Stimulated activated CD4-positive, alpha-beta T cell treated with anti-CD3 and anti-CD28 coated beads, Interleukin-4, amount 100 ng/mL, for 4 hours (primary cell): ENCODE measurements at places on chromosomes 7 and 10.

DNA sequence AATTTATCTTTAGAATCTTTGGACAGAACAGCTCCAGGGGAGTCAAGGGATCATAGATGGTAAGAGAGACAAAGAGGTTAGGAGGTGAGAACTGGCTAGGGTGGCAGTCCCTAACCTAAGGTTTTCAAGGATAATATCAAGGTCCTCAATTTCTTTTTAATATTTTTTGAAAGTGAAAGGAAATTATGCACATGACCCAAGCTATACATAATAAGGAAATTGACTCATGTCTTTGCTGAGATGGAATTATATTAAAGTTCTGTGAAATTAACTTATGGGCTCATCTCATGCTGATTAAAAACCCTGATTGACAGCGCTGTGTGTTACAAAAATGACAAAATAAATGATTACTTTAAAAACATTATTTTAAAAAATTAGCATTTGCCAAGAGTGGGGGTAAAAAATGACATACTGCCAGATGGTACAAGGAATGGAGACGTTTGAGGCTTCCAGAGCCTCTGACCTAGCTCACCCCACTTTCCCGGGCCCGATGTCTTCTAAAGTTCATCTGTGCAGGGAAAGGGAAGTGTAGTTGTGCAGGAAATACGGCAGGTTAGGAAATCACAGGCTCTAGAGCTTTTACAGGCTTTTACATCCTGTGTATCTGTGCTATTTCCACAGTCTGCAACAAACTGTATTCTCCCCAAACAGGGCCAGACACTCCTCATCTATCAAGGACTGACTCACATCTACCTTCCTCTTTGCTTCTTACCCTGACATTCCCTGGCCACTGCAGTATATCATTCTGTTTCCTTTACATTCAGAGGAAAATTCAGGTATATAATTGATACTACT lies 185.6 kb upstream of the PRSS58 start:
- no peak for DNase-seq

GRCh38 chr7:163298-163695 lies 29.1 kb upstream of the FAM20C start:
- no peak for DNase-seq

- DNase-seq = no peak
Measured at GRCh38 chr10:1576467-1577372, 160.6 kb downstream of the ADARB2 start.

DNA sequence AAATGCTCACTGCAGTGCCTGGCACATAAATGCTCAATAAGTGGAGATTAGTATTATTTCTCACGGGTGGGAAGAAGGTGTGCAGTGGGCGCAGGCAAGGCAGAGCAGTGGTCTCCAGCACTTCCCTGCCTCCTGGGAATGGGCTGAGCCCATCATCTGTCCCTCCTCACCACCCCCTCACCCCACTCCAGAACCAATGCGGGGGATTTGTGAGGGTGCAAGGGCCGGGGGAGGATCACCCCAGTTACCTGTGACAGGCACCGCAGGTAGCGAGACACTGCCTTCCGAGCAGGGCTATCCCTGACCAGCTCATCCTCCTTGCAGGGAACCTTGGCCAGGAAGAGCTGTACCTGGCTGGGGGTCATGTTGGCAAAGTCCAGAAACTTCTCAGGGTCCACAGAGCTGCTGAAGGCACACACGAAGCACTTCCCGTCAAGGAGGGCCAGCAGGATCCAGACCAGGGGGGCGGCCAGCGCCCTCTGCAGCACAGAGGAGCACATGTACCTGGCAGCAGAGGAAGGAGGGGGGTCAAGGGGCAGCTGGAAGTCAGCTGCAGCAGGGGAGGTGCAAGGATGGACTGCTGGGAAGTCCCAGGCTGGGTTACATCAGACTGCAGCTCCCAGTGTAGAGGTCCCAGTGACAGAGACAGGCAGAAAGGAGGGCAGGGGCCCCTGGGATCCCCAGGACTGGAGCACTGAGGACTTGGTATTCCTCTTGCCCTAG lies 2.8 kb downstream of the CALHM3 start:
- DNase-seq = no peak

GRCh38 chr10:61124756-61125530 lies 181.0 kb upstream of the RHOBTB1 start:
- no peak for DNase-seq

DNA sequence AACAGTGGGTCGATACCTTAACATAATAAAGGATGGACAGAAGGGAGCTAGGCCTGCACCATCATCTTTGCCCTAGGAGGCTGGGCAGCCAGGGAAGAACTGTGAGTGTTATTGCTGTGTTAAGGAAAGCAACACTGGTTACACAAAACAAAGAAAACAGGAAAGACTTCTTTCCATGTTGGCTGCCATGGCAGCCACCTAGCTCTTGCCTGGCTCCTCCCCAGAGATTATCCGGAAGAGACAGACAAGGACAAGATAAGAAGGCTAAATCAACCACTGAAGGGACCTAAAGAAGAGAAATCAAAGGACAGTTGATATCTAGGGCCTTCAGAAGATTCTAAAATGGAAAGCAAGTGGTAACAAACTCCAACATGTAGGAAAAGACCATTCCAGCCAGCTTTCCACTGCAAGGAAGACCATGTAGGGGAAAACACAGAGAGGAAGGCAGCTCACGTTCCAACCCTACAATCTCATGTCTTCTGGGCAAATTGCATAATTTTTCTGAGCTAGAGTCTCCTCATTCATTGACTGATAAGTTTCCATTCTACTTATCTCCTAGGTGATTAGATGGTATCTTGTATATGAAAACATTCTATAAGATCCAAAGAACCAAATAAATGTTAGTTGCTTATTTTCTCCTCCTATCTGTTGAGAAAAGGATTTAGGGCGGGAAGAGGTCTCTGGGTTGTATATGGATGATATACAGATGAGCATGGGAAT lies 51.2 kb downstream of the SP8 start:
- no peak for DNase-seq

GRCh38 chr10:90141791-90142190 lies 440.4 kb downstream of the KIF20B start:
- DNase-seq = no peak

DNA sequence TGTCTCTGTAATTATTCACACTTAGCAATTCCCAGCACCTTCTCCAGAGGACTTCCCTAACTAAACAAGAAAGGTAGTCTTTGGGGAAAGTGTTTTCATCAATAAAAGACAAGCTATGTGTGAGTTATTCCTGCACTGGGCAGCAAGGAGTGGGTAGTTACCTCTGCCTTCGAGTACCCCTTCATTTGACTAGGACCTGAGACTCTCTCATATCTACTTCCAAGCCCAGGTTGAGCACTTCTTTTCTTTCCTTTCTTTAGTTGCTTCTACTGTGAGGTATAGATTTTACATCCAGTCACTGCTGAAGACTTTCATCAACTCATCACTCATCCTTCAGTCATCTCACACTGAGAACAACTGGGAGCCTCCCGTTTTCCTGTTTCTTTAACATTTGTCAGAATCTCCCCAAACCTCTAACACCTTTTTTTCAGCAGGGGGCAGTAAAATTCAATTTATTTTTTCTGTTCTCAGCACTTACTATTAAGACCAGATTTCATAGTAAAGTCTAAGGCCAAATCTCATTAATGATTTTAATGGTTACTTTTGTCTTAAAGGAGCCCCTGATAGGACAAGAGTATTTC lies 80.1 kb upstream of the PRSS1 start:
- no peak for DNase-seq

- no peak for DNase-seq
Measured at GRCh38 chr10:99775850-99776249, 6.6 kb upstream of the ABCC2 start.

DNA sequence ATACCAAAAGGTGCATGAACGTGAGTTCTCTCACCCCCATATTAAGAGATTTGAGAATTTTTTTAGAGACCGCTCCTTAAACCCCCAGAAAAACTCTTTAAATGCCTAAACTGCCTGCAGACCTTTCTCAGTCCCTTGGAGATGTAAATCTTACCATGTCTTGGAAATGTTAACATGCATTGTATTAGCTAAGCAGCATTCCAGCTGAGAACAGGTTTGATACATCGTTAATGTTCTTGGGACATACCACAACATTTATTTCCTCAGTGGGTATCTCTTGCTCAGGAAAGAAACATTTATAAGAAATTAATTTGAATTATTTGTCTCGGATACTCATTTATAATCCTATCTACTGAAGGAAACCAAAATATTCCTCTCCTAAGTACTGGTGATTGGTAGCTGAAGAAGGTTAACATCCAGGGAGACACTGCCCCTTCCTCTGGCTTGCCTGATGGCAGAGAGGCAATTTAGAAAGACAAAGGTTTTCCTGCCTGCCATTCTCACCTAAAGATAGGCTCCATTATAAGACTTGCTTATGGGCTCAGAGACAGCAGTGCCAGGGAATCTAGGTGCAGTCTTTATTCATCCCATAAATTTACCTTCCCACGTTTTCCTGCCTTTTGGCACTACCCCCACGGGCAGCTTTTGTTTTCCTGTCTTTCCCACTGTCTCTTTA lies 141.2 kb downstream of the COBL start:
- no peak for DNase-seq

- no peak for DNase-seq
Measured at GRCh38 chr10:33783078-33783477, 448.6 kb upstream of the NRP1 start.

DNA sequence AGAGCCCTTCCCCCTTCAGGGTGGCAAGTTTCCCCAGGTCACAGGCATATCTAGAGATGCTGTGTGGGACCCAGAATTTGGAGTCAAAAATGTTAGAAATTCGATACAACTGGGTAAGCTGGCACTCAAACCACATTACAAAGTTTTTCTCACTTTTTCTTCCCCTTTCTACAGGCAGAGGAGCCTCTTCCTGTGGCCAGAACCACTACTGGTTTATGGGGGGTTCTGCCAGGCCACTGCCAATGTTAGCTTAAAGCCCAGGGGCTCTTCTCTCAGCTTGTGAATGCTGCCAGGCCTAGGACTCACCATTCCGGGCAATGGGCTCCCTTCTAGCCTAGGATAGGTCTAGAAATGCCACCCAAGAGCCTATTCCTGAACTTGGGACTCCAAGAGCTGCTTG lies 617.9 kb upstream of the PHF14 start:
- DNase-seq = no peak

DNA sequence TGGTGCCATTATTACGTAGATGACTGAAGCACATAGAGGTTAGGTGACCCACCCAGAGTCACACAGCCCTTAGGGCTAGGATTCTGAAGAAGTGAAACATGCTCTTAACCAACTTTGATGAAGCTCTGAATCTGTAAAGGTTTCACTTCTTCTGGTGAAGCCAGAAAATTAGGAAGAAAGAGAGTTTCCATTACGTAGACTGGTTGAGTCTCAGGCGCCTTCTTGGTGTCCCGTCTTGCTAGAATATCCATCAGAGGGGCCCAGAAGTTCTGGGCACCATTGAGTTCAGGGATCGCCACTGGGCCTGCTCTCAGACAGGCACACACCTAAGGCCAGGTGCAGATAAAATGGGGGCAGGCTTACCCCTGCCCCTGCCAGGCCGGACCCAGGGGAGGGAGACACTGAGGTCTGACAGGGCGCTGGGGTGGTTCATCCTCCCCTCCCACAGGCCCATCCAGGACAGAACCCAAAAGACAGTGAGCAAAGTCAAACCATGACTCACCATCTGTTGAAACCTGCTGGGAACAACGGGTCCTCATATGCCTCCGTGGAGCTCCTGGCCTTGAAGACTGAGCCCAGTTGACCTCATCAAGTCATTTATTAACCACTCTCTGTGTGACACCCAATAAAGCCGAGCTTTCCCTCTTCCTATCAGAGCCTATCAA lies 33.2 kb downstream of the DRGX start:
- DNase-seq = no peak

DNA sequence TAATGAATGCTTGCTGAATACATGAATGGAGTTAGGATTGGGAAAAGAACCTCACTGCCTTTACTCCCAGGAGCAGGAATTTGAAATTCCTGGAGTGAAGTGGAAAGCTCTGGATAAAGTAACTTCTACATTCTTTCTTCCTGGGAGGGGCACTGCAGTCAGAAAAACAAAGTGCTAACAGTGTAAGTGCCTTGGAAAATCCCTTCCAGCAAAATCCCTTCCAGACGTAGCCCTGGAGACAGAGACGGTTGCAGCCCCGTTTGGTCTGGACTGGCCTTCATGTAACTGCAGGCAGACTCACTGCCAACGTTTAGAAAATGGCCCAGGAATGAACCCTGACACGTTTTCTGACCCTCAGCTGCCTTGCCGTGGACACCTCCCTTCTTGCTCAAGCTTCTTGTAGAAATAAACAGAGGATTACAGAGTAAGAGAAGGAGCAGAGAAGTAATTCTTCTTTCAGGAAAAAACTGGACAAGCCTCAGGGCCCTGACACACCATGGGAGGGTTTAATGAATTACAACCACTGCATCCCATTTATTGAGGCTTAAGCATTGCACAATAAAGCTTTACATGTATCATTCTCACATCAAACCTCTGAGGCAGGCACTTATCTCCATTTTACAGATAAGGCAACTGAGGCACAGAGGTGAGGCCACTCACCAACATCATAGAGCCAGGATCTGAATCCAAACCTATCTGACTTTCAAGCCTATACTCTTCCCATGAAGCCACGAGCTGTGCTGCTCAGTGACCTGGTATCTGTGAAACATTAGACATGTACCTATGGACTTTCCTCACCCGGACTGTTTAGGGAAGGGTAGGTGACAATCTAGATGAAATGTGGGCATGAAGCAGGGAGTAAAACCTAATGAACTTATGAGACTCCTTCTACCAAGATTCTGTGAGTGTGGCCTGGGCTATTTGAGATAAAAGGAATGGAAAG lies 7.8 kb downstream of the ITPRIP start:
- DNase-seq = no peak

GRCh38 chr7:99622596-99622995 lies 5.8 kb downstream of the ZSCAN25 start:
- no peak for DNase-seq

- DNase-seq = no peak
Measured at GRCh38 chr10:21195252-21195651, 298.1 kb upstream of the NEBL start.

DNA sequence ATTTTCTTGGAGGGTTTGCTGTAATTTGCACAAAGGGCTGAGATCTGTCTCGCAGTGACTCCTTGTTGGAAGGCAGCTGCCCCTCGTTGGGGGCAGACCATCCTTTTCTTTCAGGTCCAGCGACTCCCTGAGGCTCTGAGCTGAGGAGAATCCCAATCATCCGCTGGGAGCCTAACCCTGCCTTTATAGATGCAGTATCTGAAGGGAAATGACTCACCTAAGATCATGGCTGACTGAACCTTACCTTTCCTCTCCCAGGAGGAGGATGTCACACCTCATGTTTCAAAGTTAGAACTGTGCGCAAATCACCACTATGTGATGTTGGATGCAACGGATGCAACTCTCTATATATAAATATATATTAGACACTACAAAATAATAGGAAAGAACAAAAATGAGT lies 36.4 kb upstream of the MXI1 start:
- DNase-seq = no peak

DNA sequence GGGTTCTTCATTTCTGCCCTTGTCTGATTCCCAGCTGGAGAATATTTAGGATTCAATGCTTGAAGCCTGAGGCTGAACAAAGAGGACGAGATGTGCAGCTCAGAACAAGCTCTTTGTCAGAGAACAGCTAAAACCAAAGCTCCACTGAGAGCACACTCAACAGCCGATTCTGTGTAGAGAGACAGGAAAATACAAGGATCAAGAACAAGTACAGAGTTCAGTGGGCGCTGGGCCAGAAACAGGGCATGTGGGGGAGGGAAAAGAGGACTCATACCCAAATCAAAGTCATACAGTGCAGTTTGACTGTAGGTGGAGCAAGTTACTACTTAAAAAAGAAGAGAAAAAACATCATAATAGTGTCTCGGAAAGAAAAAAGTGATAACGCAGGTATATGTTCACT lies at the start of gene AGMO:
Gene AGMO, minus strand, starts transcription at position 181 of the 400 bp plus-strand sequence.
- DNase-seq = no peak

GRCh38 chr10:34109952-34110702 lies 705.0 kb downstream of the PARD3 start:
- DNase-seq = no peak
